Stimulated activated CD8-positive, alpha-beta memory T cell treated with anti-CD3 and anti-CD28 coated beads, Interleukin-15, amount 100 ng/mL, for 24 hours (primary cell): ENCODE measurements at places on chromosomes 1 and 21.

DNA sequence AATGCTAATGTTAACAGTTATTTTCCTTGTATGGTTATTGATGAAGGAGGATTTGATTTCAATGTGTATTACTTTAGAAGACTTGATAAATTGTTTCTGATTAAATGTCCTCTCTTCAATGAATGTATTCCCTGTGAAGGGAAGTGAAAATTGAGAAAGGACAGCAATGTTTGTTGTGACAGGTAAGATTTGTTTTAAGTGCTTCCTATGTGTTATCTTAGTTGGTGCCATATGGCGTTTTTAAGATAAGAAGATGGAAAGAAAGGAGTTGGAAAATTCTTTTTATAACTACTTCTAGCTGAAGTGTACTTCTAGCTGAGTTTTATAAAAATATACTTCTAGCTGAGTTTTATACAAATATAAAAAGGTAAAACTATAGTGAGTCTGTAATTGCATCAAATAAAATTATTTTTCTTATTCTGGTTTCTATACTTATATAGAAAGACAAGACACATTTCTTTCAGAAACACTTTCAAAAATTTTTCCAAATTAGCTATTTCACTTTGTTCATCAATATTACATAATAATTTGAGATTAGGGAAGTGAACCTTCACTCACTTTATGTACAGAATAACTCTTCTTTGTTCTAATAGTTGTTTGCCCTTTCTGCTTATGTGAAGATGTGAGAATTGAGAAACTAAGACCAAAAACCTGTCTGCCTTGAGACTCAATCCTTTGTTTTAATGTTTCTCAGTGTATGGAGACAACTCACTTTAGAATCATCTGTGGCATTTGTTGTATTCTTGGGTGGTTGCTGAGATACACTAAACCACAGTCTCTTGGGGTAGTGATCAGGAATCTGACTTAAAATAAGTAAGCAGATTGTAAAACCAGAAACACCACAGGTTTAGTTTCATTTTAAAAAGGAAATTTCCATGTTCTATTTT is 382.9 kb upstream of the B3GALT2 start:
- no peak for DNase-seq

DNA sequence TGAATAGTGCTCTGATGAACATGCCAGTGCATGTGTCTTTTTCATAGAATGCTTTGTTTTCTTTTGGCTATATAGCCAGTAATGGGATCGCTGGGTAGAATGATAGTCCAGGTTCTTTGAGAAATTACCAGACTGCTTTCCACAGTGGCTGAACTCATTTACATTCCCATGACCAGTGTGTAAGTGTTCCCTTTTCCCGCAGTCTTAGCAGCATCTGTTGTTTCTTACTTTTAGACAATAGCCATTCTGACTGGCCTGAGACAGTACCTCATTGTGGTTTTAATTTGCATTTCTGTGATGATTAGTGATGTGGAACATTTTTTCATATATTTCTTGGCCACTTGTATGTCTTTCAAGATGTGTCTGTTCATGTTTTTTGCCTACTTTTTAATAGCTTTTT is 784.5 kb downstream of the USP25 start:
- DNase-seq, result no peak

GRCh38 chr1:14392859-14393365 is 205.6 kb upstream of the KAZN start:
- no peak for DNase-seq

DNA sequence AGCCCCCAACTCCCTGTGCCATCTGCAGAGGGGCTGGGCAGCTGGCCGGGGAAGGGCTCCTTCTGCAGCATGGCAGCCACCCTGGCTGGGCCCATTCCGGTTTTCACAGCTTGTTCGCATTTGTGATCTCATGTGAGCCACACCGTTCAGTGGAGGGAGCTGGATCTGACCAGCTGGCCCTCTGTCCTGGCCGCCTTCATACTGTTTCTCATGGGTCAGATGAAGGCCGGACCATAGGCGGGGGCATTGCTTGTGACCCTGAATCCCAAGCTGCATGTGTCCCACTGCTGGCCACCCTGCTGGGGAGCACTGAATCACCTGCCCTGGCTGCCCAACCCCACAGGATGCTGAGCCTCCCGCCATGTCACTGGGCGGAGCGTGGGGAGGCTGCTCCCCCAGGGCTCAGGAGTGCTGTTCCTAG is 36.4 kb upstream of the PRSS38 start:
- DNase-seq, result no peak
